Mucosa of gallbladder (tissue), 1 donor: ENCODE measurements at places on chromosomes 1 and 21. TPM values are rescaled to one million over a fixed set of nuclear protein-coding genes. Genes with fewer than 3 reads are reported as not detected.

Gene EPHX1
- 231 TPM for total RNA-seq

Gene SAMSN1
- total RNA-seq = 8.8 TPM

Gene KRTAP7-1
- not detected for total RNA-seq

Gene NPR1
- 8.8 TPM for total RNA-seq

Gene GFI1
- total RNA-seq = 3.0 TPM

Gene GNG4
- total RNA-seq = 0.12 TPM

Gene MROH9
- total RNA-seq = not detected

Gene LPAR3
- 1.4 TPM for total RNA-seq

Gene OLIG2
- total RNA-seq = not detected

Gene POU3F1
- total RNA-seq = 0.09 TPM

GRCh38 chr21:36323032-36323431 lies 3.0 kb downstream of the MORC3 start:
- DNase-seq = no peak

GRCh38 chr1:32186491-32186890 lies 7.0 kb downstream of the TXLNA start:
- no peak for DNase-seq

GRCh38 chr1:180922631-180923015 lies 9.9 kb downstream of the KIAA1614 start:
- DNase-seq = no peak

- no peak for DNase-seq
Observed at GRCh38 chr1:111980686-111981085, 8.8 kb downstream of the KCND3 start.

DNA sequence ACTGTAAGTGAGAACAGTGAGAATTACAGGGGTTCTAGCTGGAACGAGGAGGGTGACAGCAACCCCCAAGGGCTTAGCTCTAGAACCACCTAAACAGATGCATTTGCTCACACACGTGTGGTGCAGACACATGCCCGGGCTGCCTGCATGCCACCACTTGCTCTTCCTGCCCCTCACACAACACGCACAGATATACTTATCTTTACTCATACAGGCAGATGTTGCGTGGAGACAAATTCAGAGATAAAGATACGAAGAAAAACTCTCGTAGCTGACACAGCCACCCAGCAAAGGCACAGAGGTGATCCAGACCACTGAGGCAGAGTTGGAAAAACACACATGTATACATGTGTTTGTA lies 13.5 kb downstream of the VANGL1 start:
- no peak for DNase-seq

GRCh38 chr1:8377271-8377981 lies 59.5 kb downstream of the SLC45A1 start:
- no peak for DNase-seq

DNA sequence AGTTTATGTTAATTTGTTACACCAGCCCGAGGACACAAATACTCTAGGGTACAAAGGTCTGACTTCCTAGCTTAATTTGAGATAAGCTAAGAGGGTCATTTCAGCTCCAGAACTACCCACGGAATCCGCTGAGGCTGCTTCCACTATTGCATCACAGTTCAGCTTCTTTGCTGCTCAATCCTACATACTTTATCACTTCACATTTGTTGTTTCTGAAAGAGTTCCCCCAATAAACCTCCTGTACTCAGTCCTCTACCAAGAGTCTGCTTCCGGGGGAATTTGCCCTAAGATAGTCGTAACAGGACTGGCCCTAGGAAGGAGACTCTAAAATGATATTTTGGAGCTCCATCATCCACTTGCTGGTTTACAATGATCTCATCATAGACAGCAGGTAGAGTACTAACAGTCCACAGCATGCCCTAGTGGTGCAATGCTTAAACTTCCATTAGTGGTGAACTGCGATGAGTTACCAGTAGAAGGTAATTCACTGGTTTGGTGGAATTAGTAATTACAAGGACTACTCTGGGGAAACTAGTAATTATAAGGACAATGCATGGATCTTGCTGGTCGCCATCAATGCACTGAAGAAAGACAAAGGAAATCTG lies 229.3 kb downstream of the USH2A start:
- no peak for DNase-seq

DNA sequence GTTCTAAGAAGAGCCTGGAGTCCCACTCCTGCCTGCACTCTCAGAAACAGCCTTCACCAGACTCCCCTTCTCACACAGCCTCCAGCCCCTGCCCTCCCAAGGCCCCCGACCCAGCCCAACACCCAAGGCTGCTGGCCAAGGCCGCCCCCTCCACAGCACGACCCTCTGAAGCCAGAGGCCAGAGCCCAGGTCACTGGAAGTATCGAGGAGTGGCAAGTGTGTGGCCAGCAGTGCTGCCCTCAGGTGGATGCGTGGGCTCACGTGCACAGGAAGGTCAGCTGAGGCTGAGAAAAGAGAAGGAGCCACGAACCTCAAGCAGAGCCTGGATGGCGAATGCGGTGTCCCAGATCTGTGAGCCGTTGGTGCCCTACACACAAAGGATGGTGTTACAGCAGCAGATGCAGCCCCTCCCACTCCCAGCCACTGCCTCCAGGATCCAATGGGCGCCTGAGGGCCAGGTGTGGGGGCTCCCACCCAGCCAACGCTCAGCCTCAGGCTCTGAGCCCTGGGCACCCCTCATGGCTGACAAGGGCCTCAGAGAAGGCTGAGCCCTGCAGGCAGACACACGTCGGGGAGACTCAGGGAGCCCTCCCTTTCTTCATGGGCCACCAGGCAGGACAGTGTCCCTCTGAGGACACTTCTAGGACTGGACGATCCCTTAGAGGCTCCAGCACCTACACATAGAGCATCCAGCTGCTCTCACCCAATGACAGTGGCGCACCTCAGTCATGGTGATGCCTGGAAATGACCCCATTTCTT lies 18.0 kb downstream of the LSS start:
- DNase-seq = no peak

DNA sequence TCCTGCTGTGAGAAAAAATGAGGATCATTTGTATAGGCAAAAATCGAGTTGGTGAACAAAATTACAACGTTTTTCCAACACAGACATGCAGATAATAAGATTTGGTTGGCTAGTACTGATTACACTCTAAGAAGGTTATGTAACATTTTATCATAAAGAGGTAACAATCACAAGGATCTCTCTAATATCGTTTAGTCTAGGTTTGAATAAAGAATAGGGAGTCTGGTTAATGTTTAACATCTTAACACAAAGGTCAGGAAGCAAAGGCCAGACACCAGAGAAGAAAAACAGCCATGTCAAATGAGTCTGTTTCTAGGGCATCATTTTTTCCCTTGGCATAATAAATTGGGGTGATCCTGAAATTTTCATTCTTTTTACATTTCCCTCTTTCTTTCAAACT lies 207.4 kb upstream of the CHRM3 start:
- DNase-seq = no peak

DNA sequence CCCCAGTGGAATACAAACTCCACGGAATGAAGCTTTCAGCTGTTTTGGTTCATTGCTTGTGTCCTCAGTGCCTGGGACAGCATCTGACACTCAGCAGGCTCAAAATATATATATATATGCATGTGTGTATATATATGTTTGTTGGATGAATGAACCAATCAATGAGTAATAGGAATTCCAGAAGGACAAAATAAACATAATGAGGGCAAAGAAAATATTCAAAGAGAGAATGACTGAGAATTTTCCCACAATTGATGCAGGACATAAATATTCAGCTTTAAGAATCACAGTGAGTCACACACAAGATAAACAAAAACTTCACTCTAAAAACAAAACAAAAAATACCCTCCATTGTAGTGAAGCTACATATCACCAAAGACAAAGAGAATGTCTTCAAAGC lies 64.0 kb downstream of the CHD5 start:
- DNase-seq = no peak

DNA sequence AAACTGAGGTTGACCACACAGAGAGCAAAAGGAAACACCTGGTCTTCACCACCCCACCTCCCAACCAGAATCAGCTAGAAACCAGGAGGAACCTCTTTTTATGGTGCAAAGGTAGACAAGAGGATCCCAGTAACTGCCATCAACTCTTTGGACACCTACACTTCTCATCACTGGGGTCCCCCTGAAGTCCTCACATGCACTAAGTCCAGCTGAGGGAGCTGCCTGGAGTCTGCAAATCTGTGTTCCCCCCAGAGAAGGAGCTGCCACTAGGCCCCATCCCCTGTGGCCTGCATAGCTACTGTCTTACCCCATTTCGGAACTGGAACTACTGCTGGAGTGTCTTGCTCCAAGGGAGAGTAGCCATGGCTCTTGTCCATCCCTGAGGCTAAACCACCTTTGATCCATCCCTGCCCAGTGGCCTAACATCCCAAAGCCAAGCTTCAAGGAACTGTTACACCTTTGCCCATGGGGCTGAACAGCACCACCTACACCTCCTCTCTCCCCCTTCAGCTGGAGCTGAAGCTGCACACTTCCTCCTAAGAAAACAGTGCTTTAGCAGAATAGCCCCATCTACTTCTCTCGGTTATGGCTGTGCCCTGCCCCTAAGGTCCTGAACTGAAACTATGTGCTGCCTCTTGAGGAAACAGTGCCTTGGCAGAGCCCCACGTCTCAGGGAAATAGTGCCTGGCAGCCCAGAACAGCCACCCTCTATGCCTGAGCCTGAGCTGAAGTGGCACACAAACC lies 85.4 kb upstream of the CD53 start:
- DNase-seq = no peak

GRCh38 chr1:228106800-228107054 lies 2.4 kb downstream of the MRPL55 start:
- DNase-seq = no peak

DNA sequence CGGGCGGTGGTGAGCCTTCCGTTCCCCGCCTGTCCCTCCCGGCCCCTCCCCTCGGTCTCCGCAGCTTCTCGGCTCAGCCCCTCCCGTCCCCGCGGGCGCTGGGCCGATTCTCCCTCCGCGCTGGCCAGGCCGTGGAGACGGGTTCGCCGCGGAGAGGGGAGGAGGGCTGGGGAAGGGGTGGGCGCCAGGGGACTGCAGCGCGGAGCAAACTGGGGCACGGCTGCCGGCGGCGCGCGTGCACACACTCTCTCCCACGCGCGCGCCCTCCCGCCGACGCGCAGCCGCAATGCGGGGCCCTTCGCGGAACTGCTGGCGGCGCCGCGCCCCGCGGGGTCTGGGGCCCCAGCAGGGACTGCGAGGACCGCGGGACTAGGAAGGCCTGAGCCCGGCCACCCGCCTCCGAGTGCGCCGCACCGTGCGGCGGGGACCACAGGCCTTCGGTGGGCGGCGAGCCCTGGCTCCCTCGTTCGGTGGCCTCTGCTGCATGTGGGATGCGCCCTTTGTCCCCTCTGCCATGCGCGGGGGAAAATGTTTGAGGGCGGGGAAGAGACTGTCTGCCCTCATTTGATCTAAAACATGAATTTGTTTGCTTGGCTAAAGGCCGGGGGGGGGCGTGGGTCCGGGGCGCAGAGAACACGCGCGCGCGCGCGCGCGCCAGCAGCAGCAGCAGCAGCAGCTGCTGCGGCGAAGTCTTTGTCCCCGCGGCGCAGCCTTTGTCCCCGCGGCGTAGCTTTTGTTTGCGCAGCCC lies 90.7 kb upstream of the VAMP3 start:
- peak; percentile 18 for DNase-seq

DNA sequence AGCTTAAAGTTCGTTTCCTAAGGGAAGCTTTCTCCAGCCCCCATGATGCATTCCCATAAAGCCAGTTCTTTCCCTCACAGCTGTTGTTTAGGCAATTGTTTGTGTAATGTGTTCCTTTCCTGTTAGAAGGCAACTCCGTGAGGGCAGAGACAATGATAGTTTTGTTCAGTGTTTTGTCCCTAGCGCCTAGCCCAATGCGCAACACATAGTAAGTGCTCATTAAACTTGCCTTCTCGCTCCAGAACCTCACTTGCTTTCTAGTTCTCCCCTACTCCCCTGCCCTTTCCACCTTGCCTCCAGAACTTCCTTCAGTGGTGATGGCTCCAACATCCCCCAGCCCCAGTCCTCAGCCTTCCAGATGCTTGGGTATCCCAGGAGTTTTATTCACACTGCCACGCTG lies 115.4 kb downstream of the TMEM53 start:
- no peak for DNase-seq

DNA sequence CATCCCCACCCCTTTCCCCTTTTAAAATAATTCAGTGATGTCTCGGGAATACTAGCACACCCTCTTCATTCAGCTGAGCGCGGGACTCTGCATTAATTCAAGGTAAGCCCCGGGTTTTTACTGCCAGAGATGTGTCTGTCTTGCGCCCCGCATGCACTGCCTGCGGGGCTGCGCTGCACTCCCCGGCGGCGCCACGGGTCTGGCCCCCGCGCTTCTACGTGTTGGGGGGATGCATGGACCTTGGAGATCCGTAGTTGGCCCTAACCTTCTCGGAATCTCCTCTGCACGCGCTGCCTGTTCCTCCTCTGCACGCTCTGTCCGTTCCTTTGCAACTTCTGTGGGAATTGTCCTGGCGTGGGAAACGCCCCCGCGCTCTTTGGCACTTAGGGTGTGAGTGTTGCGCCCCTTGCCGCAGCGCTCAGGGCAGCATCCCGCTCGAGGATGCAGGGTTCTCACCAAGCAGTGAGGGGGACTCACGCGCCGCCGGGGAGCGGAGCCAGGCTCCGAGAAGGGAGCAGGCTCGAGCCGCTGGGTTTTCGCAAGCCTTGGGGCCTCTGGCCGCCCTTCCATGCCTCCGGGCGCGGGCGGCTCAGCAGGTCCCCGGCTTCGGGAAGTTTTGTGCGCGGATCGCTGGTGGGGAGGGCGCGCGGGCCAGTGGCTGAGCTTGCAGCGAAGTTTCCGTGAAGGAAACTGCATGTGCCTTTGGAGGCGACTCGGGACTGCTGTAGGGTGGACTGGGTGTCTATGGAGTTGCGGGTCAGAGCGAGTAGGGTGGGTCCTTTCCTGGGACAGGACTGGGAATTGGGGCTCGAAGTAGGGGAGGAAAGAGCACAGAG lies 165.1 kb upstream of the CACNA1E start:
- DNase-seq = no peak

DNA sequence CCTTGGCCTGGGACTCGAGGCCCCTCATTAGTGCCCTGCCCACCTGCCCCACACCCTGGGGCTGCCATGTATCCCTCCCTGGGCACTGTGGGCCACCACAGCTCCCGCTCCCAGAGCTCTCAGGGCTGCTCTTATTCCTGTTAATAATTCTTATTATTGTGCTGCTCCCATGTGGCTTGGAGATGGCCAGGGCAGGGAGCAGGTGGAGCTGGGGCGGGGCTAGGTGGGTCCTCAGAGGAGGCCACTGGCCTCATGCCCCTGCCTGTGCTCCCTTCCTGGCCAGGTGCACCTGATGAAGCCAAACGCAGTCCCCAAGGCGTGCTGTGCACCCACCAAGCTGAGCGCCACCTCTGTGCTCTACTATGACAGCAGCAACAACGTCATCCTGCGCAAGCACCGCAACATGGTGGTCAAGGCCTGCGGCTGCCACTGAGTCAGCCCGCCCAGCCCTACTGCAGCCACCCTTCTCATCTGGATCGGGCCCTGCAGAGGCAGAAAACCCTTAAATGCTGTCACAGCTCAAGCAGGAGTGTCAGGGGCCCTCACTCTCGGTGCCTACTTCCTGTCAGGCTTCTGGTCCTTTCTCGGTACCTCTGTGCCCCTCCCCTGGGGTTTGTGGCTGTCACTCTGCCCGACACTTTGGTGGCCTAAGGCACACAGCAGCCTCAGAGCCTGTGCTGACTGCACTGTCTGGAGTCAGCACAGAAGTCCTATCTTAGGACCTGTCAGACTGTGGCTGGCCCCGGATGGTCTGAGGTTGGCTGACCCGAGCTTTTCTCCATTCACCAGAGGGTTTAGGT lies 34.1 kb downstream of the BMP8A start:
- DNase-seq = no peak
